T-helper 2 cell (primary cell): ENCODE measurements at places on chromosomes 1 and 21.

DNA sequence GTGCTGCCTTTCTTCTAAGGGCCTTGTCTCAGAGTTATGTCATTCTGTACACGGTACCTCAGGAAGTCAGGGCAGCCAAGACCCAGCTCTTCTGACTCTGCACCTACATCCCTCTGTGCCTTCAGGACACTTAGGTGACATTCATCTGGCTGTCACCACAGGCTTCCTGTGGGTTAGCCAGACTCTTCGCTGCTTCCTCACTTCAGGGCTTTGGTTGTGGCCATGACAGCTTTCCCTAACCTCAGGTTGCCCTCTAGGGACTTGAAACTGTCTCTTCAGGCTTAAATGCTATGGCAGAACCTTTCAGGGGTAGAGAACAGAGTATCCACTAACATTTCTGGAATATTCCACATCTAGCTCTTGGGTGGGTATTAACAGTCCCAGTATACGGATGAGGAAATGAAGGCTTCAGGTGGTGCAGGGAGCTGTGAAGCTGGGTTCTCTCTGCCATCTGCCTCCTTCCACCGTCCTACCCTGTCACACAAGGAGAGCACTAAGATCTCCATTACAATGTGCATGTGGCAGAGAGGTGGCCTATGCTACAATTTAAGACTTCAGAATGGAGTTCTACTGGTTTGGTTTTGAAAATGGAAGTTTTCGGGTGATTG, 9.9 kb downstream of the TSSK3 start:
- peak; percentile 43 for DNase-seq

- no peak for DNase-seq
Measured at GRCh38 chr1:166874464-166874863, 1.6 kb downstream of the TADA1 start.

DNA sequence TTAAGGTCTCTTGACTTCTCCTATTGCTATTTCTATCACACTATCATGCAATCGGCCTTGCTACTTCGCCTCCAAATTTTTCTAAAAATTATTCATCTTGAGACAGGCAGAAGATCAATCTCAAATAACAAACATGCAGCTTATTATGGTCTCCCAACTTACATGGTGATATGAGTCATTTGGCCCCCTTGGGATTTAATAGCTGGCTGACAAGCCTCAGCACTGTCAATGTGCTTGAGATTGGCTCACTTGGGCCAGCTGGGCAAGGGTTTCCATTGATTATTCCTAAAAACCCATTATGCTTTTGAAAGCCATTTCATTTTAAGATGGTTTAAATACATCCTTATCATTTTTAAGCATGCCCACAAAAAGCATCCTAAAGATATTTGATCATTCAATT, 224.5 kb upstream of the NFIA start:
- no peak for DNase-seq

- DNase-seq, result no peak
Measured at GRCh38 chr1:230231774-230232145, 164.7 kb downstream of the GALNT2 start.

DNA sequence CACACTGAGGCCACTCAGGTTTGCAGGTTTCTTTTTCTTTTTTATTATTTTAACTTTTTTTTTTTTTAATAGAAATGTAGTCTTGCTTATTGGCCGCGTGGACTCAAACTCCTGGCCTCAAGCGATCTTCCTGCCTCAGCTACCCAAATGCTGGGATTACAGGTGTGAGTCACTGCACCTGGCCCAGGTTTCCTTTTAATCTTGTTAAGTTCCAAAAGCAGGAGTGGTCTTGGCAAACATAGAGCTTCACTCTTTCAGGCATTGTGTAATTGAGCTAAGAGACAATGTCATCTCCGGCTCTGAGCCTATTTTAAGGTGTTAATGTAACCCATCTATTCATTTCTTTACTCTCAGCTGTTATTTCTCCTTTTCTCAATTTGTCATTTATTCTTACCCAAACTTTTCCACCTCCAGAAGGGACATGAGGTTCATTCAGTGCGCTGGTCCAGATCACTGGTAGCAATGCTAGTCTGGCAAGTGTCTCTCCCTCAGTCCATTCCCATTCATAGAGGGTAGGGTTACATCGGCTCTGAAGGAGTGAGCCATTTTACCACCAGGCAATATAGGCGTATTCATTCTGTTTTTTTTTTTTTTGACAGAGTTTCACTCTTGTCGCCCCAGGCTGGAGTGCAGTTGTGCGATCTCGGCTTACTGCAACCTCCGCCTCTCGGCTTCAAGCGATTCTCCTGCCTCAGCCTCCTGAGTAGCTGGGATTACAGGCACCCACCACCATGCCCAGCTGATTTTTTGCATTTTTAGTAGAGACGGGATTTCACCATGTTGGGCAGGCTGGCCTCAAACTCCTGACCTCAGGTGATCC, 11.3 kb upstream of the MFSD2A start:
- DNase-seq, result no peak

DNA sequence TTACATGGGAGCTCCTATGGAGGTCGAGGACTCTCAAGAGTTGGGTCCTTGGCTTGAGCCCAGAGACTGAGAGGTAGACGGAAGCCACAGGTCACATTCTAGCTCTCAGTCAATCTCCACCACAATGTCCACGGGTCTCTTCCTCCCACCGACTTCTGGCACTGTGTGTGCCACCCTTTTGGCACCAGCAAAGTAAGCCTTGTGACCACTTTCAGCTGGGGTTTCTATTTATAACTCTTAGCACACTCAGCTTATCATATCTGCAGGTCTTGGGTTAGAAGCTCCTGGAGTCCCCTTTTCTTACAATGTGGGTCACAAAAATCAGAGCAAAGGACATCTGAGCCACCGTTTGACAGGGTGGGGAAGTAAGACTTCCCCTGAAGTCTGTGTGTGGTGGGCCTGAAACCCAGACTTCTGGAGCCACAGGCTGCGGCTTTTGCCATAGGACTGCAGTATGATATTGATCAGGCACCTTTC, 28.3 kb downstream of the NCMAP start:
- DNase-seq, result no peak

- no peak for DNase-seq
Measured at GRCh38 chr1:3543076-3544039, 68.0 kb downstream of the MEGF6 start.

DNA sequence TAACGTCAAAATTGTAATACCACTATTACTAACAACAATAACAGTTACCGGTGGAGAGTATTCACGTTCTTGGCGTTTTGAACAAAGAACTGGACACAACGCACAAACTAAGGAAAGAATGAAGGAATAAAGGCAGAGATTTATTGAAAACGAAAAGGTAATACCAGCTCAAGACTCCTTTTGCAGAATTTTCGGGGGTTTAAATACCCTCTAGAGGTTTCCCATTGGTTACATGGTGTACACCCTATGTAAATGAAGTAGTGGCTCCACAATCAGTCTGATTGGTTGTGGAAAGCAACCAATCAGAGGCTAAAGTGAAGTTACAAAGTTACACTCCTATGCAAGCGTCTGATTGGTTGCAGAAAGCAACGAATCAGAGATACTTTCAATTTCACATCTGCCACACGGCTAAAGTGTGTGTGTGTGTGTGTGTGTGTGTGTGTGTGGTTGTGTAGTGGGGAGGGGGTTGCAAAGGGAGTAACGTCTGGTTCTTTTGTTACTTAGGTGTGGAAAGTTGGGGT, 1.1 kb upstream of the GTF2B start:
- peak; percentile 87 for DNase-seq

- DNase-seq, result no peak
Measured at GRCh38 chr1:41365320-41365633, 4.0 kb downstream of the FOXO6 start.

DNA sequence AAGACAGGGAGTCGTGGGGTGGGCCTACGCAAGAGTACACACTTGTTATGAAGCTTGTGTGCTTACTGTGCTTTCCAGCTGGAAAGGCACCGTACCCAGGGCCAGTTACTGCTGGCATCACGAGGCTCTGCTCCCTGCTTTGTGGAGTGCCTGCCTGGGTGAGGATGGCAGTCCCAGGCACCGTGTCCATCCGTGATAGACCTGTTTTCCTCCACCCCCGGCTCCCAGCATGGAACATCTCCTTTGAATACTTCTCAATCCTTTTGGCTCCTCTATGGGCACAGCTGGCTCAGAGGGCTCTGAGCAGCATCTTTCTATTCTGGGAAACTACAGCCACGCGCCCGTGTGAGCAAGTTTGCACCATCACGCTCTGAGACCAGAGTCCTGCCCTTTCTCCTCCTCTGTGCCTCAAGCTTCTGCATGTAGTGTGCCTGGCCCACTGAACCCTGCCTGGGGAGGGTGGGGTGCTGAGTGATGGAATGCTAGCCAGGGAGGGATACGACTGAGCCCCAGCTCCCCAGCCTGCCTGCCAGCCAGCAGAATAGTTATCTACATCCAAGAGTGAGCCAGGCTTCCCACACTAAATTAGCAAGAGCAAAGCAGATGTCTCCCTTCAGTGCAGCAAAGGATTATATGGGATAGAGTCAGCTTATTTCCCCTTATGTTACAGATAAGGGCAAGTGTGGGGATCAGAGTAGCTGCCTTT, 7.1 kb upstream of the TNR start:
- no peak for DNase-seq

DNA sequence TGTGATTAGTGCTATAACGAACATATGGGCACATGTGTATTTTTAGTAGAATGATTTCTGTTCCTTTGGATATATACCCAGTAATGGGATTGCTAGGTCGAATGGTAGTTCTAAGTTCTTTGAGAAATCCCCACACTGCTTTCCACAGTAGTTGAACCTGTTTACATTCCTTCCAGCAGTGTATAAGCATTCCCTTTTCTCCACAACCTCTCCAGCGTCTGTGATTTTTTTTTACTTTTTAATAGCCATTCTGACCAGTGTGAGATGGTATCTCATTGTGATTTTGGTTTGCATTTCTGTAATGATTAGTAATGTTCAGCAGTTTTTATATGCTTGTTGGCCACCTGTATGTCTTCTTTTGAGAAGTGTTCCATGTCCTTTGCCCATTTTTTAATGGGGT, 81.8 kb upstream of the SLC44A3 start:
- DNase-seq, result no peak

- DNase-seq, result no peak
Measured at GRCh38 chr1:38117444-38117887, 70.9 kb upstream of the POU3F1 start.

- no peak for DNase-seq
Measured at GRCh38 chr1:38125837-38126520, 79.4 kb upstream of the POU3F1 start.

- DNase-seq, result no peak
Measured at GRCh38 chr1:47796626-47797025, 200.6 kb downstream of the TRABD2B start.

DNA sequence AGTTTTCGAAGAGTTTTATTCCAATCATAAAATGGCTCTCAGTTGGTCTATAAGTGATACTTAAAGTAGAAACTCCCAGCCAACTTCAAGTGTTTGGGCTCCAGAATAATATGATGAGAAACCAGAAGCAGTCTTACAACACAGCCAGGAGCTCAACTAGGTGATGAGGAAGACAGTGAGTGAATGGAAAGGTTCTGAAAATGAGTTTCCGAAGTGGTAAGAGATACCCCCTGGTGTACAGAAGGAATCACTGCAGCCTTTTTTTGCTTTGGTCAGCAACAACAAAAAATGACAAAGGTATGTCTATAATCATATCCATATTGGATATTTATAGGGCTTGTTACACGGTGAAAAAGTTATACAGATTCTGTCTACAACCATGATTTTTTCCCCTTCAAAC, 16.5 kb downstream of the KRTAP19-1 start:
- DNase-seq, result peak; percentile 13

- DNase-seq, result no peak
Measured at GRCh38 chr1:17668624-17669175, 86.4 kb upstream of the ACTL8 start.

DNA sequence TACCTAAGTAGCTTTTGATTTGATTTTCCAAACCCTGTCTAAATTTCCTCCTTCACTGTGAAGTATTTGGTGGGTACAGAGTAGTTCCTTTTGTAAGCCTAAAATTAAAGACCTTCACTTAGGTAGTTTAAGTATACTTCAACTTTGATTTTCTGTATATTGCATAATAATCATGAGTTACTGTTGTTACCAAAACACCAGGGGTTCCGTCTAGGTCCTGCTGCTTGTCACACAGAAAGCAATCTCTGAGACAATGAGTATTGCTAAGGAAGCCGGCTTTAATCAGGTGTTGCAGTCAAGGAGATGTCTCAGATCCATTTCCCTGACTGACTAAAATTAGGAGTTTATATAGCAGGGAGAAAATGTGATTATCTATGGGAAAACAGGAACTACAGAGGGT, 15.3 kb downstream of the RPS6KC1 start:
- no peak for DNase-seq

- DNase-seq, result no peak
Measured at GRCh38 chr1:92929461-92929860, 31.8 kb downstream of the DIPK1A start.
